ENCODE measurements at places on chromosomes 7 and 10.

- DNase-seq = no peak
Observed at GRCh38 chr10:13528875-13529713, at the start of gene BEND7. BEND7 (minus strand) TSS chr10:13529014; CDS start chr10:13528533, 481 bp downstream.

GRCh38 chr7:110356438-110356837 is 734.5 kb upstream of the LRRN3 start:
- no peak for DNase-seq

DNA sequence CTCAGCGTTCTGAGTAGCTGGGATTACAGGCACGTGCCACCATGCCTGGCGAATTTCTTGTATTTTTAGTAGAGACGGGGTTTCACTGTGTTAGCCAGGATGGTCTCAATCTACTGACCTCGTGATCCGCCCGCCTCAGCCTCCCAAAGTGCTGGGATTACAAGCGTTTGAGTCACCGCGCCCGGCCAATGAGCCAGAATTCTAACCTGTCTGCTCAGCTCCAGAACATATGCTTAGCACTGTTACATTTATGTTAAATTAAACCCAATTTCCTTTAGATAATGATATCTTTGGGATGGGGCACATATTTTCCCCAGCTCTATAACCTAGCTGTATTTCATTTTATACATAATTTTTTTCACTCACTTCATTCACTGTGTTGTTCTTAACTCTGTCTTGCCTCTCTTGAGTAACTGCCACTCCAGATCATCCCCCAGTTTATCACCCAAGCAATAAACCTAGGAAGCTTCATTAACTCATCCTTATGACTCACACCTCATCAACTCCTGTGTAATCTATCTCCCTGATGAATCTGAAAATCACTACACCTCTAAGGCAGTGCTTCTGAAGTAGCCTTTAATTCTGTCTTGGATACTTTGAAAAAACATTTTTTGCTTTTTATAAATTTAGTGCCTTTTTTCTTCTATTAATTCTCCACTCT is 559.7 kb upstream of the ZWINT start:
- DNase-seq = no peak

DNA sequence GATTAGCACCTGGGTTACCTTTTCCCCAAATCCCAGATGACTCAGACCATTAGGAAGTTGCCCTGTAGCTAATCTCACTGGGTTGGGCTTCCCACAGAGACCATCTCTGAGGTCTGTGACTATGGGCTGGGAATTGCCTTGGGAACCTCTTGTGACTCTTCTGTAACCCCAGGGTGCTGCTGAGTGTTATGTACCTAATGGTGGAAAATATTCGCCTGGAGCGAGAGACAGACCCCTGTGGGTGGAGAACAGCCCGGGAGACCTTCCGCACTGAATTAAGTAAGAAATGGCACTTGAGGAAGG is 20.0 kb downstream of the STRIP2 start:
- DNase-seq = no peak

DNA sequence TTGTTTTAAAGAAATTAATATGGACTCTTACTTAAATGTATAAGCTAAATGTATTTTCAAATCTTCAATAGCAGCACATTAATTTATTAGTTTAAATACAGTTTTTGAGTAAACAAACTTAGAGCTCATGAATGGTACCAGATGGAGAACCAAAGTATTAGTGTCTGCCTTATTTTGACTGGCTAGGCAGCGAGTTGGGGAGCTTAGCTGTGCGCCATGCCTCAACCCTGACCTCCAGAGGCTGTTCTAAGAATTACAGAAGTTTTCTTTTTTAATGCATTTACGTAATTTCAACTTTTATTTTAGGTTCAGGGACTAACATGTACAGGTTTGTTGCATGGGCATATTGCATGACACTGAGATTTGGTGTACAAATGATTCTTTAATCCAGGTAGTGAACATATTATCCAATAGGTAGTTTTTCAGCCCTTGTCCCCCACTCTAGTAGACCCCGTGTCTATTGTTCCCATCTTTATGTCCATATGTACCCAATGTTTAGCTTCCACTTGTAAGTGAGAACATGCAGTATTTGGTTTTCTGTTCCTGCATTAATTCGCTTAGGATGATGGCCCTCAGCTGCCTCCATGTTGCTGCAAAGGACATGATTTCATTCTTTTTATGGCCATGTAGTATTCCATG is 166.8 kb downstream of the IQUB start:
- DNase-seq = no peak

DNA sequence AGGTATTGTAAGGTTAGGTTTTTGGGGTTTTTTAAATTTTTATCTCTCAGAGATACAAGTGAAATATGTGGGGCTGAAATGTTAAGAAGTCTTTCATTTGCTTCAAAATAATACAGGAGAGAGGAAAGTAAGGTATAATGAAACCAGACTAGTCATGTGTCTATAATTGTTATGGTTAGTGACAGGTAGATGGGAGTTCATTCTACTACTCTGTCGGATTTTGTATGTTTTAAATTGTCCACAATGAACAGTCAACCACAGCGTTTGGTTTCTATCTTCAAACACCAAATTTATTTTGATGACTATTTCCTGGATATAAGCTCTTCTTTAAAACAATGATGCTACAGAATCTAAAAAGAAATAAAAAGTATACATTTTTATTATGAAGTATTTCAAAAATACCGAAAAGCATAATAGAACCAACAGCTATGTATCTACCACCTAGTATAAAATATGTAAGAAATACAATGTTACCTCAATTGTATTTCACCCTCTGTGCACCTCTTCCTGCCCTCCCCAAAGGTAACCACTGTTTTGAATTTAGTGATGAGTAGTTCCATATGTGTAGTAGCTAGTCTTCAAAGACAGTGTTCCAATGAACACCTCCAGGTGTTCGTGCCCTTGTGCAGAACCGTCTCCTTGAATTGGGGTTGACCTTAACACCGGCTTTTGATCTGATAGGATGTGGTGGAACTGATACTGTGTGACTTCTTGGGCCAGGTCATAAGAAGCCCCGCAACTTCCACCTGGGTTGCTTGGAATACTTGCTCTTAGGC is 74.8 kb upstream of the CDK1 start:
- DNase-seq = no peak

GRCh38 chr7:82443547-82444219 is at the start of gene CACNA2D1:
CACNA2D1 (minus strand) TSS chr7:82443777.
- no peak for DNase-seq

DNA sequence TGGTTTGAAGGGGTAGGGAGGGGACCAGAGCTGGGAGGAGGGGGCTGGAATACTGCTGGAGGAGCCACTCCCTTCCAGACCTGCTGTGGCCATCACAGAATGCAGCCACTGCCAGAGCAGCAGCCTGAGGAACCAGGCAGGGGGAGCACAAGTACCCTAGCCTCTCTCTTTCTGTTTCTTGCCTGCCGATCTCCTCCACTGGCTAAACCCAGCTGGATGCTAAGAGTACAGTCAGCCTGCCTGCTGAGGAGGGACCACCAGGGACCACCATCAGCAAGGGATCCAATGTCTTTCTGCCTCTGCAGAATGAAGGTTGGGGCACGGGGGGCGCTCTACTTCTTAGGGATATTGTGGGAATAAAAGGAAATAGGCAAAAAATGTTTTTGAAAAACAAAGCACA is 4.7 kb downstream of the BLVRA start:
- DNase-seq = no peak

DNA sequence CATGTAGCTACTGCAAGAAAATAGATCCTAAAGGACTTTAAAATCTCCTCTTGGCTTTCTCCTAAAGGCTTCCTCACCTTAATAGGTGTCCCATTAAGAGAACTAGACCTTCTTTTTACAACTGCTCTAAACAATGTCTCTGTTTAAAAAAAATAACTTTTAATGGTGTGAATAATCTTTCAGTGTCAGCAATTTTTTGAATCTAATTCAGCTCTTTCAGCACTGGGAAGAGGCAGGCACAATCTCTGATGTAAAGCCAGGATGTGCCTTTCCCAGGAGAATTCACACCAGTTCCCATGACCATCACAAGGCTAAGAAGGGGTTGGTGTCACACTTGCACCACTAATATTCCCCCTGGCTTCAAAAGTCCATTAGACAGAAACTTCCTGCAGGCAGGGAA is 254.6 kb downstream of the XPNPEP1 start:
- no peak for DNase-seq

GRCh38 chr10:33791272-33791660 is 456.8 kb upstream of the NRP1 start:
- DNase-seq = no peak

DNA sequence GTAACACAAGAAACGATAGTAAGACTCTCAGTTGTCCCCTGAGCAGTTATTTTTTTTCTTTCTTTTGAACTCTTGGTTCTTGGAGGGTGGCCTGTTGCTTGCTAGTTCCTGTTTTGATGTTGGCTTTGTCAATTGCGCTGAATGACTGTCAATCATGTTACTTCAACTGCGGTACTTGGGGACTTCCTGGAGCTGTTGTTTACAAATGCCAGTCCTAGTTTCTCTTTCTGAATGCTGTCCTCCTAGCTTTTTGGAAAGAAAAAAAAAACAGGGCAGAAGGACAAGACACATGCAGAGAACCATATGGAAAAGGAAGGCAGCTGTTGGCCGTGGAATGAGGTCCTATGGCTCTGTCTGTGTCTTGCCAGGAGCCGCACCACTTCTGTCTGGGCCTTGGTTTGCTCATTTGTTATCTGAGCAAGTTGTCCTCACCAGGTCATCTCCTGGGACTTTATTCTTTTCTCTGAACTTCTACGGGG is 7.0 kb upstream of the PDCD4 start:
- DNase-seq = no peak

GRCh38 chr7:102926783-102927140 is 14.0 kb downstream of the LRRC17 start:
- no peak for DNase-seq

- no peak for DNase-seq
Observed at GRCh38 chr7:116356333-116356965, 143.1 kb upstream of the CAV2 start.

GRCh38 chr10:26729395-26729794 is 31.9 kb downstream of the PDSS1 start:
- no peak for DNase-seq

GRCh38 chr10:46530249-46531186 is 25.9 kb downstream of the GPRIN2 start:
- no peak for DNase-seq
